Esophagus muscularis mucosa (tissue), 4 donors: ENCODE measurements at places on chromosomes 1 and 21. TPM values are rescaled to one million over a fixed set of nuclear protein-coding genes. Genes with fewer than 3 reads are reported as not detected.

Gene TFF2
- total RNA-seq: not detected

- peak overlapping the region; percentile 25 for H3K27ac ChIP-seq
- no peaks in the 10 kb centered on the region for H3K27me3 ChIP-seq
- no peak for DNase-seq
- no peak overlapping the region for H3K4me3 ChIP-seq
These were observed 131.5 kb upstream of the CTTNBP2NL start for GRCh38 chr1:112264553-112264952.

Gene AMPD1
- not detected for total RNA-seq

DNA sequence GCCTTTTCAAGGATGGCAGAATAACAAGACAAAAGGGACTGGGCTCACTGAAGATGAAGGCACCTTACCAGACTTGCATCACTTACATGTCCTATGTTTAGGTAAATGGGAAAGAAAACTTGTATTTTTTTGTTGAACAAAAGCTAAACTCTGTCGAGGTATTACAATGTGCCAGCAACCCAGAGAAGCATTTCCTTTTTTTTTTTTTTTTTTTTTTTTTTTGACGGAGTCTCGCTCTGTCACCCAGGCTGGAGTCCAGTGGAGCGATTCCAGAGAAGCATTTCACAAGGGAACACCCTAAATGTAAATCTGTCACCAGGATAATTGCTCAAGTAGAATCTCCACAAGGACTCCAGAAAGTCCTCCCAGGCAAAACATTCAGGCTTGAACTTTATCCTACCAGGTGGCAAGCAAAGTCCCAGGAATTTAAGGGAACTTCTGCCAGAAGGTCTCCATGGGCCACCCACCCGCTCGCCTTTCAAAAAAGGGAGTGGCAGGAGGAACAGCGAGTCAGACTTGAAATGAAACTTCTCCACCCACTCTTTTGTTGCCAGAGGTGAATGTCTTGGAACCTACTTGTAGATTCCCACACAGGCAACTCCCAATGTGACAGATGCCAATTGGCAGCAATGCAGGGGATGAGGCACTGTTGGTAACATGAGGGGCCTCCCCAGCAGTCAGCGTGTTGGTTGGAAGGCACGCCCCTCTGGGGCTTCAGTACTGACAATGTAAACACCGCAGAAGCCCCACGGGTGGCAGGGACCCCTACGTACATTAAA, 125.0 kb downstream of the TIAM1 start:
- H3K4me3 ChIP-seq: no peak overlapping the region
- H3K4me1 ChIP-seq: no peaks in the 10 kb centered on the region
- no peak overlapping the region for H3K27ac ChIP-seq
- no peaks in the 10 kb centered on the region for H3K27me3 ChIP-seq
- DNase-seq: peak; percentile 92

- H3K27me3 ChIP-seq: peaks cover 14% of the 10 kb centered on the region
- DNase-seq: no peak
- H3K4me1 ChIP-seq: peaks cover 11% of the 10 kb centered on the region
- no peak overlapping the region for H3K27ac ChIP-seq
- H3K36me3 ChIP-seq: no peaks in the 10 kb centered on the region
These were observed 101.1 kb downstream of the PRKAB2 start for GRCh38 chr1:147071142-147071541.

DNA sequence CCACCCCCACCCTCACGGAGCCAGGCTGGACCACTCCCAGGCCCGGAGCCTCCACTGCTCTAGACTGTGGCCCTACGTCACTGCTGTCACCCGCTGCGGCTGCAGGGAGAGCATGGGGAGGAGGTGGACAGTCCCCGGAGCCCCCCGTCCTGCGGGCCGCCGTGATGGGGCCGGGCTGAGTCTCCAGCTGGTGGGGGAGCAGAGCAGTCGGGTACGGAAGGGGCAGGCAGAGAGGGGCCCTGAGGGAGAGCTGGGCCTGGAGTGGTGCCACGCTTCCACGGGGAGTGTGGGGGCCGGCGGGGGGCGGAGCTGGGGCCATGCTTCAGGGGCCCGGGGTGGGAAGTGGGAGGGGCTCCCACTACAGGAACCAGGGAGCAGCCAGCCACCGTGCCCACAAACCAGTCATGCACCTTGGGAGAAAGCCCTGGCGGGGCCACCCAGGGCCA, 98.9 kb upstream of the KCNK1 start:
- H3K36me3 ChIP-seq: no peaks in the 10 kb centered on the region
- H3K27me3 ChIP-seq: no peaks in the 10 kb centered on the region
- no peak overlapping the region for H3K4me3 ChIP-seq
- H3K4me1 ChIP-seq: no peaks in the 10 kb centered on the region

Gene STPG1
- total RNA-seq: 3.7 TPM

GRCh38 chr1:61620536-61620935, 104.4 kb downstream of the TM2D1 start:
- no peak for DNase-seq
- H3K4me1 ChIP-seq: no peaks in the 10 kb centered on the region
- no peak overlapping the region for H3K4me3 ChIP-seq
- no peaks in the 10 kb centered on the region for H3K36me3 ChIP-seq
- H3K27me3 ChIP-seq: no peaks in the 10 kb centered on the region
- H3K27ac ChIP-seq: no peak overlapping the region

Gene OR10K2
- not detected for total RNA-seq

Gene DNALI1
- total RNA-seq: 15.7 TPM

DNA sequence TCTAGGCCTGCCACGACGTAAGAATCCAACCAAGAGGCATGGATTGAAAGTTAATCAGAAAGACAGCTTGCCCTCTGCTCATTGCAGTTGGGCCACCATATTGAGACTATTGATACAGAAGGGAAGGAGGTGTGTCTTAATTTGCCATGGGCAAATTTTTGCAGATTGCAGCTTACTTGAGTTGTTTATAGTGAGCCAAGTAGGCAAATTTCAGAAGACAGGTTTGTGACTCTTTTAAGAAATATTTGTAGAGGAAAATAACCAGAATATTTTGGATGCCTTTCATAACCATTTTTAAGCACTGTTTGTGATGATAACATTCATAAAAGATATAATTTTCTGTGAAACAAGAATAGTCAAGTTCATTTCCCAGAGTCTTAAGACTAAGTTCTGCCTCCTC, 74.1 kb downstream of the PRDM2 start:
- H3K27me3 ChIP-seq: no peaks in the 10 kb centered on the region
- H3K4me1 ChIP-seq: peaks cover 14% of the 10 kb centered on the region
- no peak overlapping the region for H3K4me3 ChIP-seq
- H3K36me3 ChIP-seq: peaks cover 57% of the 10 kb centered on the region

Gene S100A7A
- not detected for total RNA-seq

GRCh38 chr1:43881415-43881814, 52.2 kb upstream of the ARTN start:
- peaks cover 31% of the 10 kb centered on the region for H3K4me1 ChIP-seq
- DNase-seq: no peak
- H3K4me3 ChIP-seq: no peak overlapping the region
- no peak overlapping the region for H3K27ac ChIP-seq
- H3K27me3 ChIP-seq: no peaks in the 10 kb centered on the region
- peaks cover 4% of the 10 kb centered on the region for H3K36me3 ChIP-seq

Gene NUDT4B
- total RNA-seq: 30.4 TPM

DNA sequence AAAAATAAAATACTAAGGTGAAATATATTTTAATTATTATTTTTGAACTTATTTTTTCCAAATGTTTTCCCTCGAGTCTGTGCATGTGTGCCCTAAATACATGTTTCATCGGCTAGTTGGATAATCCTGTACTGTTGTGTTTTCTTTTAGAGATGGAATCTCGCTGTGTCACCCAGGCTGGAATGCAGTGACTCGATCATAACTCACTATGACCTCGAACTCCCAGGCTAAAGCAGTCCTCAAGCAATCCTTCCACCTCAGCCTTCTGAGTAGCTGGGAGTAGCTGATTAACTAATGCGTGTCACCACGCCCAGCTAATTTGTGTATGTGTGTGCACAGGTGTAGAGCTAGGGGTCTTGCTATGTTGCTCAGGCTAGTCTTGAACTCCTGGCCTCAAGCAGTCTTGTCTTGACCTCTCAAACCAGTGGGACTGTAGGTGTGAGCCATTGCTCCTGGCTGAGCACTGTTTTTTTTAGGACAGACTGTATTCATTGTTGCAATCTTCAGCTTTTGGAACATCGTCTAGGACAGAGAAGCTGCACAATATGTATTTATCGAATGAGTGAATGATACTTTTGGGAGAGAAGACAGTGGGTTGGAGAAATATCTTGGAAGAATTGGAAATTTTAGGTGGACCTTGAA, 4.8 kb upstream of the TMCO1 start:
- H3K4me3 ChIP-seq: no peak overlapping the region
- H3K4me1 ChIP-seq: peaks cover 16% of the 10 kb centered on the region
- H3K27ac ChIP-seq: no peak overlapping the region
- H3K27me3 ChIP-seq: no peaks in the 10 kb centered on the region

Gene ZBTB8A
- total RNA-seq: 10.7 TPM

Gene CRB1
- 0.26 TPM for total RNA-seq

Gene OR6N1
- not detected for total RNA-seq

Gene SPRR1B
- not detected for total RNA-seq

DNA sequence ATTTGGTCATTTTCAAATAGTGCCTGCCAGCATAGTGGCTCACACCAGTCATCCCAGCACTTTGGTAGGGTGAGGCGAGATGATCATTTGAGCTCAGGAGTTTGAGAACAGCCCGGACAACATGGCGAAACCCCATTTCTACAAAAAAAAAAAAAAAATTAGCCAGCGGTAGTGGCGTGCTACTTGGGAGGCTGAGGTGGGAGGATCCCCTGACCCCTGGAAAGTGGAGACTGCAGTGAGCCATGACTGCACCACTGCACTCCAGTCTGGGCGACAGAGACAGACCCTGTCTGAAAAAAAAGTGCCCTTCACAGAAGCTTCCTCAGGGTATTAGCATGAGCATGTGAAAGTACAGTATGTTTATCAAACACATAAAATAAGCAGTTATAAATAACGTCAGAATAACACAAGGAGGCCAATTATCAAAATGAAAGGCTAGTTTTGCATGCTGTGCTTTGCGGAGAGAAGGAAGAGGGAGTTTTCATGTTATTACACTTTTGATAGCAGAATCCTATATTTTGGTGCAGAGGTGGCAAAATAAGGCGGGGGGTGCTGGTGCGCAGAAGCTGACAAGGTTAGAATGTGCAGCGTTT, 781 bp upstream of the METTL13 start:
- no peaks in the 10 kb centered on the region for H3K27me3 ChIP-seq
- peaks cover 1% of the 10 kb centered on the region for H3K36me3 ChIP-seq
- peaks cover 46% of the 10 kb centered on the region for H3K4me1 ChIP-seq
- peak overlapping the region; percentile 89 for H3K27ac ChIP-seq
- DNase-seq: no peak

- H3K27ac ChIP-seq: peak overlapping the region; percentile 85
- no peak for DNase-seq
- peaks cover 72% of the 10 kb centered on the region for H3K4me1 ChIP-seq
- no peaks in the 10 kb centered on the region for H3K27me3 ChIP-seq
- H3K36me3 ChIP-seq: no peaks in the 10 kb centered on the region
These were observed 121.6 kb upstream of the ADAR start for GRCh38 chr1:154729577-154729976.

DNA sequence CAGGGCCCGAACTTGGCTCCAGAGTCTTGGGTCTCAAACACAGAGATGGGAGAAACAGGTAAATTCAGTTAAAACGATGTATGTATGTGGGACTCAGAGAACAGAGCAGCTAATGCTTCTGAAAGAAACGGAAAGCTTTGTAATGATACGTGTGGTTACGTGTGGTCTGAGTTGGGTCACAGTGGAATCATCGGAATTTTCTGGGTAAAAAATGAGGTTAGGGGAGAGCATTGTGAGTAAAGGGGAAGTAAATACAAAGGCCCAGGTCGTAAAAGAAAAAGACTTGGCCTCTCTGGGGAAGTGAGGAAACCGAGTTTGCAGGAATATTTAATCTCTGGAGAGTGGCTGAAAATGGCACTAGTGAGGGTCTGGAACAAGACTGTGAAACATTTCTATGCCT, 8.3 kb downstream of the NHLH2 start:
- H3K36me3 ChIP-seq: no peaks in the 10 kb centered on the region
- no peak for DNase-seq
- H3K4me3 ChIP-seq: no peak overlapping the region
- peaks cover 62% of the 10 kb centered on the region for H3K27me3 ChIP-seq

- H3K4me3 ChIP-seq: no peak overlapping the region
- no peaks in the 10 kb centered on the region for H3K36me3 ChIP-seq
- H3K4me1 ChIP-seq: no peaks in the 10 kb centered on the region
- H3K27ac ChIP-seq: no peak overlapping the region
These were observed 35.6 kb upstream of the PUM1 start for GRCh38 chr1:31101147-31101502.

Gene OR2T29
- not detected for total RNA-seq

GRCh38 chr1:64864018-64864940, 102.1 kb downstream of the JAK1 start:
- peaks cover 53% of the 10 kb centered on the region for H3K36me3 ChIP-seq
- H3K4me3 ChIP-seq: no peak overlapping the region
- no peaks in the 10 kb centered on the region for H3K27me3 ChIP-seq
- peak overlapping the region; percentile 10 for H3K27ac ChIP-seq

DNA sequence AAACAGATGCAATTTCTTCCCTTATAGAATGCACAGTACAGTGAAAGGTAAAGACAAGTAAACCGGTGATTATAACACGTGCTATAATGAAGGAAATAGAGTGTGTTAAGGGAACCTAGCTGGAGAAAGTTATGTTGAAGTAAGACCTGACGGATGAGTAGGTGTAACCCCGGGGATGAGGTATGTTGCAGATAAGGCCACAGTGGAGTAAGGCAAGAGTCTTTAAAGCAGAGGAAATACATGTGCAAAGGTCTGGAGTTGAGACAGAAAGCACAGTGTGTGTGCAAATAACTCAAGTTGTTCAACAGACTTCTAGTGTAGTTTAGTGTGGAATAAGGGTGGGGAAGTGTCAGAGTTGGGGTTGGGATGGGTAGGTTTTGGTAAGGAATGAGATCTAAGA, 2.9 kb downstream of the DBT start:
- H3K36me3 ChIP-seq: no peaks in the 10 kb centered on the region
- peaks cover 9% of the 10 kb centered on the region for H3K4me1 ChIP-seq
- H3K27ac ChIP-seq: no peak overlapping the region
- DNase-seq: no peak

Gene AGT
- total RNA-seq: 12.3 TPM

- no peak overlapping the region for H3K27ac ChIP-seq
- peaks cover 20% of the 10 kb centered on the region for H3K4me1 ChIP-seq
These were observed 31.6 kb downstream of the VWA5B1 start for GRCh38 chr1:20322081-20322824.

Gene S100A2
- total RNA-seq: not detected

DNA sequence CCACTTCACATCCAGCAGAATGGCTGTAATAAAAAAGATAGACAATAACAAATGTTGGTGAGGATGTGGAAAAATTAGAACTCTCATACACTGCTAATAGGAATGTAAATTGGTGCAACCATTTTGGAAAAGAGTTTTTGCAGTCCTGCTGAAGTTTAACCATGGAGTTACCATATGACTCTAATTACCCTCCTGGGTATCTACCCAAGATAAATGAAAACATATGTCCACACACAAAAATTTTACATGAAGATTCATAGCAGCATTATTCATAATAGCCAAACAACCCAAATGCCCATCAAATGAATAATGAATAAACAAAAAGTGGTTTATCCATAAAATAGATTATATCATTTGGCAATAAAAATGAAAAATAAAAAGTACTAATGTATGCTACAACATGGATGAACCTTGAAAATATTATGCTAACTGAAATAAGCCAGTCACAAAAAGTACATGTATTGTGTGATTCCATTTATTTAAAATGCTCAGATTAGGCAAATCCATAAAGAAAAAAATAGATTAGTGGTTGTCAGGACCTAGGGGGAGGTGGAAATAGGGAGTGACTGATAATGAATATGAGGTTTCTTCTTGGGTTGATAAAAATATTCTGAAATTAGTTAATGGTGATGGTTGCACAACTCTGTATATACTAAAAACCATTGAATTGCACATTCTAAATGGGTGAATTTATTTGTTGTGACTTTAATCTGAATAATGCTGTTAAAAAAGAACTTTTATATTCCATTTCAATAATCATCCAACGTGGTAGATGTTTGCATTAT, 26.4 kb downstream of the C4BPA start:
- H3K4me3 ChIP-seq: no peak overlapping the region
- H3K27me3 ChIP-seq: no peaks in the 10 kb centered on the region
- no peak for DNase-seq
- H3K4me1 ChIP-seq: no peaks in the 10 kb centered on the region
- no peak overlapping the region for H3K27ac ChIP-seq
- H3K36me3 ChIP-seq: no peaks in the 10 kb centered on the region
